ENCODE measurements at places on chromosomes 4 and X.

DNA sequence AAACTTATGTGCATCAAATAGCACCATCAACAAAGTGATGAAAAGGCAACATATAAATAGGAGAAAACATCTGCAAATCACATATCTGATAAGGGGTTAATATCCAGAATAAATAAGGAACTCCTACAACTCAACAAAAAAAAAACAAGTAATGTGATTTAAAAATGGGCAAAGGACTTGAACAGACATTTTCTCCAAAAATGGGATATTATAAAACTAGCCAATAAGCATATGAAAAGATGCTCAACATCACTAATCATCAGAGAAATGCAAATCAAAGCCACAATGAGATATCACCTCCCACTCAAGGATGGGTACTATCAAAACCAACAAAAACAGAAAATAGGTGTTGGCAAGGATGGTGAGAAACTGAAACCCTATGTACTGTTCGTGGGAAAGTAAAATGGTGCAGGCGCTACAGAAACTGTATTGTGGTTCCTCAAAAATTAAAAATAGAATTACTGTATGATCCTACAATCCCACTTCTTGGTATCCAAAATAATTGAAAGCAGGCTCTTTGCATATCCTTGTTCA lies 2.4 kb downstream of the DNAJB14 start:
- DNase-seq, result no peak

DNA sequence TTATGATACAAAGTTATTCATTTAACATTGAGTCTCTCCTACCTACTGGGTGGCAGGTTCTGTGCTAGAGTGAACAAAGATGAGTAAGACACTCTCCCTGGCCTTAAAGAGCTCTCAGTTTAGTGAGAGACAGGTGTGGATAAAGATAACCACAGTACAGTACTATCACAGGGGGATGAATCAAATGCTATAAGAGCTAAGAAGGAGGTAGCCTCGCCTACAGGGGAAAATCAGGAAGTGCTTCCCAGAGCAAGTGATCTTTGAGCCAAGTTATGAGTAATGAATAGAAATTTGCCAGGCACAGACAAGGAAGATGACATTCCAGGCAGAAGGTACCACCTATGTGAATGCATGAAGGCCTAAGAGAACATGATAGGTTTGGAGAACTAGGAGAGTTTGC lies 3.4 kb upstream of the IGBP1 start:
- no peak for DNase-seq

DNA sequence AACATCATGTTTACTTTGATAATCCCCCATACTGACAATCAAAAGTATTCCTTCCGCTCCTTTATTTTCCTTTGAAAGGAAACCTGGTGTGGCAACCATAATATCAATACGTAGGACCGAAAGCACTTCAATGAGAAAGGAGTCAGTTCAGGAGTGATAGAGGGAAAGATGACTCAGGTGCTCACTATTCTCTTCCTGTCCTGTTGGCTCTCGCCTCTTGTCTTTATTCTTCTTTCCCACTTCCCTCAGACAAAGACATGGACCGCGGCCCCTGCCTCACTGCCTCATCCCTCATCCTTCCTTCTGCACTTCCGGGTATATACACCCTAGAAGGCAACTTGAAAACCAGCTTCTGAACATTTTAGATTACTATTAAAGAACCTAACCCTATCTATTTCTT lies 49.8 kb upstream of the TNIP3 start:
- DNase-seq, result no peak

GRCh38 chr4:44487341-44487740 lies 38.7 kb upstream of the KCTD8 start:
- peak; percentile 51 for DNase-seq

- DNase-seq, result no peak
These were observed 37.9 kb upstream of the PGK1 start for GRCh38 chrX:78066110-78066509.

DNA sequence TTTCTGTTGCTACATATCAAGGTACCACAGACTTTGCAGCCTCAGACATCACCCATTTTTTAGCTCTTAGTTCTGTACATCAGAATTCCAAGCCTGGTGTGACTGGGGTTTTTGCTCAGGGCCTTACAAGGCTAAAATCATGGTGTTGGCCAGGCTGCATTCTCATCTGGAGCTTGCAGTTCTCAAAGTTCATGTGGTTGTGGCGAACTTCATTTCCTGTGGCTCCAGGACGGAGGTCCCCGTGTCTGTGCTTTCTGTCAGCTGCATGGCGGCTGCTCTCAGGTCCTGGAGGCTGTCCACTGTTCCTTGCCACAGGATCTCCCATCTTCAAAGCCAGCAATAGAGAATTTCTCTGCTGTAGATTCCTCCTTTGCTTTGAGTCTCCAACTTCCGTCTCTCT lies 157.4 kb downstream of the STIM2 start:
- DNase-seq, result no peak

- no peak for DNase-seq
These were observed 7.3 kb downstream of the EMCN start for GRCh38 chr4:100510551-100510950.

GRCh38 chrX:70033348-70034051 lies 16.2 kb downstream of the AWAT2 start:
- peak; percentile 52 for DNase-seq

All from D341Med (cell line).